ENCODE measurements at places on chromosomes 16 and 17. TPM values are rescaled to one million over a fixed set of nuclear protein-coding genes. Genes with fewer than 3 reads are reported as not detected.
A peak's percentile ranks its signal among the peaks of the same experiment; 100 is the strongest.

GLYR1 gene
- polyA plus RNA-seq: 127 TPM

HERPUD1 gene
- 111 TPM for polyA plus RNA-seq

ASIC2 gene
- 2.9 TPM for polyA plus RNA-seq

DLG4 gene
- polyA plus RNA-seq: 47.7 TPM

KRTAP4-1 gene
- polyA plus RNA-seq: not detected

CIAO2B gene
- 105 TPM for polyA plus RNA-seq

ZNF768 gene
- 54.7 TPM for polyA plus RNA-seq

DNA sequence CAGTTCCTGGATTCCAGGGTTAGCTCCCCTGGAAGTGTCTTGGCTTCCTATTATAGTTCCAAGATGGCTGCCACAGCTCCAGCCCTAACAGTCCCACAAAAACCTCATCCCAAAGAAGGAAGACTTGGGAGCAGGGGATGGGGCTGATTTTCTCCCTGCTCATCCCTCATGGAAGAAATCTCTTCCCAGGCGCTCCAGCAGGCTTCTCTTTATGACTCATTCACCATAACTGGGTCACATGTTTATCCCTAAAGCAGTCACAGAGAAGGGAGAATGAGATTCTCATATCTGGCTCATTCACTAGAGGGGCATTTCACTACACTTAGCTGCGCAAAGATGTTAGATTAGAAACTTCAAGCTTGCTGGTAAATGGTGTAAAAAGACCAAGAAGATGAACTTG lies 206.5 kb upstream of the IRX3 start:
- DNase-seq: no peak

- DNase-seq: no peak
These were observed 15.5 kb upstream of the NFATC3 start for GRCh38 chr16:68069511-68070248.

DNA sequence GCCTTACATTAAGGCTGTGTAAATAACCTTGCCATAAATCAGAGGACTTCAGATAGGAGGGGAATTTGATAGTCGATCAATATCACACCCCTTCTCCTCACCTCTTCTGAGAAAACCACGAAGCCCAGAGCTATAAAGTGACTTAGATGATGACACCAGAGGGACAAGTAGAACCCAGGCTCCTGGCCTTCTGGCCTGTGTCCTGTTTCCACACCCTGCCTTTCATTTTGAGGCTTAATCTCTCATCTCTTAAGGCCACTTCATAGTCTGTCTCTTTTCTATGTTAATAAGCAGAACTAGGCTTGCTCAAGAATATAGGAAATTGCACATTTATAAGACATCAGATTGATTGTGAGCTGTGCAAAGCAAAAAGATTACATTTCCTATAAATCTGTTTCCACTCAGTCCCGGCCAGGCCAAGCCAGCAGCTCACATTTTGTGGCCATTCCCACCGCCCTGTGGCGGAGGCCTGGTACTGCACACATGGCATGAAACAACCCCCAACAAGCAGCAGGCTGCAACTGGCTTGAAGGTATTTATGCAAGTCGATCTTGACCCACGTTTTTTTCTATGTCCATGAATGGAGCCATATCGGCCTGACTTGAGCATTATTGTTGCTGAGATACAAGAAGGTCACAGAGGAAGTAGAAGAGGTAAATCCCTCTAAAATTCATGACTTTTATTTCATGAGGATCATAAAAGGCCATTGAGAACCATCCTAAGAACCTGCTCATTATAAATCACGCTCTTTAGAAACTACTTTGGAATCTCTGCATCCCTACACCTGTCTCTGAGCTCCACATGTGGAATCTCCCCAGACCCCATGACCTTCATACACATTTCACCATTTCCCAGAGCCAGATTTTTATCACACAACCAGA lies 93.7 kb downstream of the PMP22 start:
- DNase-seq: peak; percentile 60

DNA sequence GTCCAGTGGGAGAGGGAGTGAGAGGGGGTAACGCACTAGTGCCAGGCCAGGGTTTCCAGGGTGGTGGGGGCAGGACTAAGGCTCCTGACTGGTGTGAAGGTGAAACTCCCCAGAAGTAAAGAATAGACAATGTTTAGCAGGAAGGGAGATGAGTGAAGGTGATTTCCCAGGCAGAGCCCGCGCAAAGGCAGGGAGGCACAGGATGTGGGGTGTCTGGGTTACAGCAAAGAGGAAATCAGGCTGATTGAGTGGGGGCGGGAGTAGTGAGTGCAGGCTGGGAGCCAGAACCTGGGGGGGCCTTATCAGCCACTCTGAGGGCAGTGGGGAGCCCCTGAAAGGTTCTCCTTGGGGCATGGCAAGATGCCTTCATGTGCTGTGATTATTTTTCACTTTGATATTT lies 167.5 kb downstream of the UTP18 start:
- no peak for DNase-seq

DNA sequence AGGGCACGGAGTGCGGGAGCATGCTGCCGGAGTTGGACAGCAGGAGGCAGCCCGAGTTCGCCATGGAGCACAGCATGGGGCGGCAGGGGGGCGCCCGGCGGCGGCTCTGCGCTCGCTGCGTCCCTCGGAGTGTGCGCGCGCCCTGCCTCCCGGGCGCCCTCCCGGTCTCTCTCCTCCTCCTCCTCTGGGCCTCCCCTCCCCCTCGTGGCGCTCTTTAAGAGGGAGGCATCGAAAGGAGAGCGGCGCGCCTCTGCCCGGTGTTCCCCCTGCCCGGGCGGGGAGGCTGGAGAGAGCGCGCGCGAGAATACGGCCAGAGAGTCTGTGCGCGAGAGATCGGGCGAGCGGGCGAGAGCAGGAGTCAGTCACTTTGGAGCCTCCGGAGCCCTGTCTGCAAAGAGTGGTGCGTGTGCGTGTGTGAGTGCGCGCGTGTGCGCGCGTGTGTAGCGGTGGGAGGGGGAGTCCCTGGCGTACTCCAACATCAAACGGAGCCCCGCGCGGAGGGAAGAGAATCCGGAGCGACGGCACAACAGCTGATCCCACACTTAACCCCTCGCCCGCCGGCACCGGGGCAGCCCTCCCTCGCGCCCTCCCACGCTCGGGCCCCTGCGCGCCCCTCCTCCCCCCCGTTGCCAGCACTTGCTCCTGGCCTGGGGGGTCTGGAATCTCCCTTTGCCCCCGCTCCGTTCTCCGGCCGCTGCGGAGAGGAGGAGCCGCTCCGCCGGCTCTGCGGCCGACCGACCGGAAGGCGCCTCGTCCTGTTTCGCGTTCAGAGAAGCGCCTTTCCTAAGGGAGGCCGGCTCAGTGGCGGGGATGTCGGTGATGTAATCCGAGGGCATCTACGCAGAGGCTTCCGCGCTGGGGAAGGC lies 108.9 kb downstream of the ENGASE start:
- DNase-seq: no peak

Data from renal cortex interstitium (tissue), 15 donors.